ENCODE measurements at places on chromosomes 5 and 9. TPM values are rescaled to one million over a fixed set of nuclear protein-coding genes. Genes with fewer than 3 reads are reported as not detected.

PCDHB16 gene
- total RNA-seq = 0.06 TPM

TBCA gene
- total RNA-seq = 316 TPM

CCDC180 gene
- 0.75 TPM for total RNA-seq

TLE1 gene
- total RNA-seq = 89.1 TPM

SLC34A3 gene
- total RNA-seq = not detected

NSA2 gene
- total RNA-seq = 118 TPM

ZDHHC11B gene
- total RNA-seq = 1.2 TPM

ROPN1L gene
- 1.9 TPM for total RNA-seq

LCN12 gene
- total RNA-seq = 1.5 TPM

DMRTA1 gene
- total RNA-seq = 0.73 TPM

GPR151 gene
- total RNA-seq = not detected

IFNA17 gene
- not detected for total RNA-seq

Measured in A549 treated with CORT108297 at 1 μM for 4 hours (cell line).